ENCODE measurements at places on chromosomes 13 and 19. TPM values are rescaled to one million over a fixed set of nuclear protein-coding genes. Genes with fewer than 3 reads are reported as not detected.

- DNase-seq: no peak
Measured at GRCh38 chr19:32570081-32570785, 10.8 kb upstream of the PDCD5 start.

- DNase-seq: no peak
Measured at GRCh38 chr13:99027260-99027659, 49.4 kb upstream of the DOCK9 start.

GRCh38 chr13:49044008-49044407, 68.3 kb downstream of the FNDC3A start:
- DNase-seq: no peak

SMIM44 gene
- not detected for total RNA-seq

RDH8 gene
- not detected for total RNA-seq

PCDH20 gene
- 0.66 TPM for total RNA-seq

GRCh38 chr19:40241809-40242384, 15.4 kb upstream of the CCNP start:
- peak; percentile 38 for DNase-seq

KMT2B gene
- total RNA-seq: 24.9 TPM

ZIK1 gene
- total RNA-seq: 6.9 TPM
